ENCODE measurements at places on chromosomes 11 and 22.

GRCh38 chr11:35848616-35849015 lies 95.2 kb upstream of the LDLRAD3 start:
- DNase-seq = no peak

GRCh38 chr11:124724979-124725718 lies 14.6 kb upstream of the NRGN start:
- DNase-seq = no peak

- DNase-seq = no peak
Measured at GRCh38 chr11:121451178-121451985, 732 bp upstream of the SORL1 start.

DNA sequence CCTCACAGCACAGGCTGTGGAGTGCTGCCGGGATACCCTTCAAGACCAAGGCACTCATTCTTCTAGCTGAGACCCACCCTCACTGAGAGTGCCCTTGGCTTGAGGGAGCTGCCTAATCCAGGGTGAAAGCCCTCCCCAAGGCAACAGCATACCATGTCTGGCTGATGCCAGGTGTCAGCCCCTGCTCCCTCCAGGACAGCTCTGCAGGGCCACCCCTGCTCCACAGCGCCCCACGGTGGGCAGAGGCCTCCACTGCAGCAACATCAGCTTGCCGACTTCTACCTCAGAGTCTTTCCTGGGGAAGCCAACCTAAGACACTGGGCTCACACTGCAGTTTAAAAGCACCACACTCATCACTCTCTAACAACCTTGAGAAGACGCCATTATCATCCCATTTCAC lies 29.0 kb downstream of the TTLL1 start:
- no peak for DNase-seq

- no peak for DNase-seq
Measured at GRCh38 chr11:25958045-25958444, 373.9 kb upstream of the ANO3 start.

GRCh38 chr11:121144723-121145122 lies 43.7 kb downstream of the TECTA start:
- no peak for DNase-seq

- no peak for DNase-seq
Measured at GRCh38 chr22:26857169-26857568, 199.8 kb downstream of the MIAT start.

DNA sequence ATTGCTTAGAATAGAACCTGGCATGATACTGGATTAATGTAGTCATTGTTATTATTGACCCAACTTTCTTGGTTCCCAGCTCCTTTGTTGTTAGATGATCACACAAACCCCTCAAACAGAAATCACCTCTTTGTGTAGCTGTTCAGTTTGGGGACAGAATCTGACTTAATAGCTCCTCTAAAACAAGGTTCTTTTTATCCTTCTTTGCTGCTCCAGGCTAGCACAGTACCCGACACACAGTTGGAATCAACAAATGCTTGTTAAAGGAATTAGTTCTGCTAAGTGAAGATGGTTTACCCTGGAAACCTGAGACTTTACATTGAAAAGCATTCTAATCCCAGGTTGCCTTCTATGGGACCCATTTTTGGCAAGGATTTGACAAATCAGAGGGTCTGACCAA lies 43.9 kb downstream of the GAB2 start:
- no peak for DNase-seq

DNA sequence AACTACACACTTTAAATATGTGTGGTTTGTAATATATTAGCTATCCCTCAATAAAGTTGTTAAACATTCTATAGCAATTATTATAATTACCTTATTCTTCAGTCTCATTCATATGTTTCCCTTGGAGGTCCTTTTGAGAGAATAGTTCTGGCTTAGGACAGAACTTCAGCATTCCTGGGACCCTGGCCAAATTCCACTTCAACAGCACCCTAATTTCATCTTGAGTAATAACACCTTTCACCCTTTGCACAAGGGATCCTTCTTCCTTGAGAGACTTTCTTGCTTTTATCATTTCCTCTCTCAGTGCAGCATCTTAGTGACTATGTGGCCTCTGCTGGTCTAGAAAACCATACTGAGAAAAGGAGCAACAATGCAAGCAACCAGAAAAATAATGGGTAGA lies 255.9 kb downstream of the C11orf87 start:
- no peak for DNase-seq

GRCh38 chr22:40808018-40808841 lies 10.9 kb downstream of the SLC25A17 start:
- no peak for DNase-seq

DNA sequence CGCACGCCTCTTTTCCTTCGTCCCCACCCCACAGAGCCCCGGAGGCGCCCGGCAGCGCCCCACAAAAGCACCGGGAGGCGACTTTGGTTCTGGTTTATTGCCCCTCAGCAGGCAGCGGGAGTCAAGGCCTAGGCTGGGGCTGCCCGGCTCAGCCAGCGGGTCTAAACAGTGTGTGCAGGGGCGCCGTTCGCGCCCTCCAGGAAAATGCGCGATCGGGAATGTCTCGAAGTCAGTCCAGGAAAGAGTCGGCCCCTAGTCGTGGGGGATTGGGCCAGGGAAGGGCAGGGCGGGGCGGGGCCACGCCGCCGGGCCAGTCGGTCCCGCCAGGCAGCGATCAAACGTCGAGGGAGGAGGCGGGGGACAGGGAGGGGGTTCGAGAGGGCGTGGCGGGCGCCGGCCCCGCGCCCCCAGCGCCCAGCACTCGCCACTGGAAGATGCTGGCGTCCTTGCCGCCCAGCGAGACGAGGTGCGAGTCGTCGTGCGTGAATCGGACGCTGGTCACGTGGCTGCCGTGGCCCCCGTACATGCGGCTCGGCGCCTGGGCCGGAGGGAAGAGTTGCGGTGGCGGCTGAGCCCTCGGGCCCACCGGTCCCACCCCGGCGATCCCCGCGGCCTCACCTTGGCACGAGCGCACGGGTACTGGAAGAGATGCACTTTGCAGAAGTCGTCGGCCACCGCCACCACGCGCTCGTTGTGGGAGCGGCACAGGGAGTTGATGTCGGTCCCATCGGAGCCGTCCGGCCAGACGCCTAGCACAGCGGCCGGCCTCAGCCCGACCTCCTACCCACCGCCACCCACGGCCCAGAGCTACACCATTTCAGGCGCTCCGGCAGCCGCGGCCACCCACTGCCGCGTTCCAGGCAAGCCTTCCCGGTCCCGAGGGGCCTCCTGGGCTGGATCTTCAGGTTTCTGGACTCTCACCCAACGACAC lies 741 bp upstream of the MTA2 start:
- no peak for DNase-seq

DNA sequence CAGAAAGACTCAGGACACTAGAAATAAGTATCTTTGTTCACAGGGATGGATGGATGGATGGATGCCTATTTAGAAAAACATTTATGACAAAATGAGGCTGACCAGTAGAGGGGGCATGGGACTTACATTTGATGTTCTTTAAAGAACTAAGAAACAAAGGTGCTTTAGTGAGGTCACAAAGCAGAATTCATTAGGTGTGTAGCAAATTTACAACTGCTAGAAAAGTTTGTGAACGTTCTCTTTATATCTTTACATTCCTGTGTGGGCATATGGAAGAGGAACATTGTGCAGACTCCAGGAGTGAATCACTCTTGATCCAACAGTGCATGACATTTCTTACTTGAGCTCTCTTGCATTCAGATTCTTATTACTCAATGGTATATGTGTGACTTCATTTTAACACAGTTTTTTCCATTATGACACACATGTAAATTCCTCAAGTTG lies 15.8 kb upstream of the SIK2 start:
- DNase-seq = no peak

- no peak for DNase-seq
Measured at GRCh38 chr22:38863531-38864131, 8.4 kb downstream of the CBX6 start.

Data from GM04504 (cell line).